ENCODE measurements at places on chromosomes 4 and X. TPM values are rescaled to one million over a fixed set of nuclear protein-coding genes. Genes with fewer than 3 reads are reported as not detected.

The SHROOM3 gene
- 0.02 TPM for total RNA-seq

The CRMP1 gene
- total RNA-seq, result not detected

DNA sequence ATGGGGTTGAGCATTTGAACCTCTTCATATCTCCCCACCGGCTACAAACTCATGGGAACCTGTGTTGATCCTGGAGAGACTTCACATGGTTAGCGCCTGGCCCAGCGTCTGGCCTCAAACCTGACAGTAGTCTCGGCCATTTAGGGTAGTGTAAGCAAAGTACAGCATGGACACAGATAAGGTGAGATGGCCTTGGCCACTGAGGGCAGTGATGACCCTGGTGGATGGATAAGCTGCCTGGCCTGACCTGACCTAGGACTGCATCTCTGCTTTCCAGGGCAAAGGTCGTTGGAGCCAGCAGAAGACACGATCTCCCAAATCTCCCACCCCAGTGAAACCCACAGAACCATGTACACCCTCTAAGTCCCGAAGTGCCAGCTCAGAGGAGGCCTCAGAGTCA lies 51.7 kb downstream of the BCORL1 start:
- DNase-seq, result no peak

- no peak for DNase-seq
These were observed 5.7 kb downstream of the ELK1 start for GRCh38 chrX:47644557-47645091.

The APOOL gene
- 19.4 TPM for total RNA-seq

DNA sequence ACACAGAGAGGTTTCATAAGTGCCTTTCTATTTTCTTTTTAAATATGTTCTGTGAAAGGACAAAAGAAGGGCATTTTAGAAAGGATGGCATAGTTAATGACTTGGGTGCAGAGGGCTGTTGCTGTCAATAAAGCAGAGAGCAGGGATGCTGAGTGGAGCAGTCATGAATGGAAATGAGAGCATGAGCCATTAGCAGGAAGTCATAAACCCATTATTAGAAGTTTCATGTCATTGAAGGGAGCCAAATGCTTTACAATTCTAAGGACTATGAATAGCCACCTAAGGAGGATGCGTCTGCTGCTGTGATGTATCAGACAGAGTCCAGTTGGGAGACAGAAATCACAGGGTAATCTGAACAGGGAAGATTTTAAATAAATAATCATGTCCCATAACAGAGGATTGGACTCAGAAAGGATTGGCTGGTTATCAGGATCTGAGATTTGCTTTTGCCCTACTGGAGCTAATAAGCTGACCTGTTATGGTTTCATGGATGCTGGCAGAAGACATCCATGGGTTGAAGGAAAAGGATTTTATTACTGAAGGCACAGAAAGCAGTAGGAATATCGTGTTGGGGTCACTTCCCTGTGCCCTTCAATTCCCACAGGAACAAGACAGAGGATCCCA lies 47.5 kb upstream of the WDR19 start:
- DNase-seq, result no peak

The PABPC4L gene
- not detected for total RNA-seq

GRCh38 chr4:6692806-6693205 lies 872 bp upstream of the S100P start:
- no peak for DNase-seq

DNA sequence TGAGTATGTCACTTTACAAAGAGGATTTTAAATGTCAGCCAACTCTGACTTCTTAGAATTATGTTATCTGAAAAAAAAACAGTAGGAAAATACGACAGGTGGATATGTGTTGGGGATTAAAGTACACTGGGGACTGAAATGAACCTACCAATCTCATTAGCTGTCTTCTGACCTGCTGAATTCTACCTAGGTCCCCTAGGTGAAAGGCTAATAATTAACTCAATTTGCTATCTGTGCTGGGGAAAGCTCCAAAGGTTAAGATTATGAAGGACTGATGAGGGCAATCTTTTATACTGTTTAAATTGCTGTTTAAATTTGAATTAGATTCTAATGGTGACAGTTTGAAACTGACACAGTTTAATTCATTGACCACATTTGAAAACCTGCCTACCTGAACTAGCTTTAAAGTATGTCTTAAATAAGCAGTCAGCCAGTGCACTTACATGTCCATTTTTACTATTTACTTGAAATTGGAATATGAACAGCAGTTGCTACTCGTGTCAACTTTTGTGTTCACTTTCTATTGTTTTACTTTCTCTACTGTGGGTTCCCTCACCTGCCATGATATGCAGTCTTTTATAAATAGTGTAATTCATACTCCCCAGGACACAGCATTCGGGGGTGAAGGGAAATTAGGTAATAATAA lies 977.3 kb downstream of the C4orf33 start:
- no peak for DNase-seq

The DGAT2L6 gene
- not detected for total RNA-seq

GRCh38 chr4:6410068-6410467 lies 62.3 kb downstream of the PPP2R2C start:
- DNase-seq, result no peak

DNA sequence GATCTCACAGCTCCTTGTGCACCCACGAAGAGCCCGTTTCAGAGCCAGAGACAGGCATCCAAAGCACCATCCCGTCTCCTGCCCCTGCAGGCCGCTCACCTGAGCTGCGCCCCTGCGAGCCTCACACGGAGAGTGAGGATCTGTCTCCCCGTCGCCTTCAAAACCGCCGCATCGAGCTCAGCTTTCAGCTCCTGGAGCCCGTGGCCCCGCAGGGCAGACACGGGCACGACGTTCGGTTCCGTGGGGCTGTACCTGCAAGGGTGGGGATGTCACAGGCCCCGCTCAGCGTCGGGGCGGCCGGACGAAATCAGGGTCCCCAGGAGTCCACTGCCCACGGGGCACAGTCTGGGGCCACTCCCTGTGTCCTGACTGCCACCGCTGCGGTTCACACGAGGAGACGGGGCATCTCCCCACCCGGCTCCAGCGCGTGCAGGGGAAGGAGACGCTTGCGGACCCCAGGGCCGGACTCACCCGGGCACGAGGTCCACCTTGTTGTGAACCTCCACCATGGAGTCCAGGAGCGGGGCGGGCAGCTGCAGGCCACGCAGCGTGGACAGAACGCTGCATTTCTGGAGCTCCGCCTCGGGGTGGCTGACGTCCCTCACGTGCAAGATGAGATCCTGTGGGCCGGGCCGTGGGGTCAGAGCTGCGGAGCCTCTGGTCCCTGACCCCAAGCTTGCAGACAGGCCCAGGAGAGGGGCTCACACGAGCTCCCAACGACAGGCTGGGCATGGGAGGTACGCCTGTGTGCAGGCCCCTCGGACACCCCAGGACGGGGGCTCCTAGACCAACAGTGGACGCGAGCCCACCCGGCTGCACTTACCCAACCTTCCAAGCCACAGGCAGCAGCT lies 11.1 kb downstream of the GTPBP6 start:
- DNase-seq, result no peak

Measured in activated CD4-positive, alpha-beta T cell treated with anti-CD3 and anti-CD28 coated beads, Interleukin-2, amount 10 ng/mL, durations not matched to agents 24 days and 14 days (primary cell).